ENCODE measurements at places on chromosomes 2 and 18.

GRCh38 chr2:170243118-170243837 is 65.3 kb downstream of the MYO3B start:
- DNase-seq = no peak

- no peak for DNase-seq
These were observed 441.8 kb downstream of the SETBP1 start for GRCh38 chr18:45122506-45122905.

DNA sequence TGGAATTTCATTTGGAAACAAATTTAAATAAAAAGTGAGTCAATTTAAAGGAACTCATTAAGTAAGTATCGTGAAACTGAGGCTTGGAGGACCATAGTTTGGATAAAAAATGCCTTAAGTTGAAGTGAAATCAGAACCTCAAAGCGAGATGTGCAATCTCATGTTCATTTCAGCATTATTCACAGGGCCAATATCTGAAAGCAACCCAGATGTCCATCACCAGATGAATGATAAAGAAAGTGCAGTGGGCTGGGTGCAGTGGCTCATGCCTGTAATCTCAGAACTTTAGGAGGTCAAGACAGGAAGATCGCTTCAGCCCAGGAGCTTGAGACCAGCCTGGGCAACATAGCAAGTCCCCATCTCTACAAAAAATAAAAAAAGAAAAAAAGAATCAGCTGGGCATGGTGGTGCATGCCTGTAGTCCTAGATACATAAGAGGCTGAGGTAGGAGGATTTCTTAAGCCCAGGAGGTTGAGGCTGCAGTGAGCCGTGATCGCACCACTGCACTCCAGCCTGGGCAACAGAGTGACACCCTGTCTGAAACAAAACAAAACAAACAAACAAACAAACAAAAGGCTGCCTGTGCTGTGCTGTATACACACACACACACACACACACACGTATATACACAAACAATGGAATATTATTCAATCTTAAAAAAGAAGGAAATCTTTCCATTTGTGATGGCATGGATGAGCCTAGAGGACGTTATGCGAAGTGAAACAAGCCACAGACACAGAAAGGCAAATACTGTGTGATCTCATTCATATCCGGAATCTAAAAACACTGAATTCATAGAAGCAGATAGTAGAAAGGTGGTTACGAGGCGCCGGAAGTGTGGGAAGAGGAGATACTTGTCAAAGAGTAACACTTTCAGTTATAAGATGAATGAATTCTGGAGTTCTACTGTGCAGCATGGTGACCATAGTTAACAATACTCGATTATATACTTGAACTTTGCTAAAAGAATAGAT is 14.5 kb downstream of the SH3RF3 start:
- no peak for DNase-seq

DNA sequence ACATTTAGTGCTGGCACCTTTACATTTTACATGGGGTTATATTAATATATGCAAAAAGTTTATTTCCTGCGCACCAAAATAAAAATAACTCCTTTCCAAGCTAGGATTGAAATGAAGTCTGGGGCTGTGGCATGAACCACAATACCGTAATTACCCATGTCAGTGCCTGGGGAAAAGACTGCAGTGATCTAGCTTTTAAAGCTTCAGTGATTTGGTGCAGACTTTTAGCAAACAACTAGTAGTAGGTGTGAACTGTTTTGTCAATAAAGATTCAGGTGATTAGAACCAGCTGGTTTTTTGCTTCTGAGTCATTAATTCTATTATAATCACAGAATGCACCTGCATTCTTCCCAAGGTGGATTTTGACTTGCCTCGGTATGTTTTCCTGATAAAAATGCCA is 21.2 kb downstream of the EFEMP1 start:
- no peak for DNase-seq

DNA sequence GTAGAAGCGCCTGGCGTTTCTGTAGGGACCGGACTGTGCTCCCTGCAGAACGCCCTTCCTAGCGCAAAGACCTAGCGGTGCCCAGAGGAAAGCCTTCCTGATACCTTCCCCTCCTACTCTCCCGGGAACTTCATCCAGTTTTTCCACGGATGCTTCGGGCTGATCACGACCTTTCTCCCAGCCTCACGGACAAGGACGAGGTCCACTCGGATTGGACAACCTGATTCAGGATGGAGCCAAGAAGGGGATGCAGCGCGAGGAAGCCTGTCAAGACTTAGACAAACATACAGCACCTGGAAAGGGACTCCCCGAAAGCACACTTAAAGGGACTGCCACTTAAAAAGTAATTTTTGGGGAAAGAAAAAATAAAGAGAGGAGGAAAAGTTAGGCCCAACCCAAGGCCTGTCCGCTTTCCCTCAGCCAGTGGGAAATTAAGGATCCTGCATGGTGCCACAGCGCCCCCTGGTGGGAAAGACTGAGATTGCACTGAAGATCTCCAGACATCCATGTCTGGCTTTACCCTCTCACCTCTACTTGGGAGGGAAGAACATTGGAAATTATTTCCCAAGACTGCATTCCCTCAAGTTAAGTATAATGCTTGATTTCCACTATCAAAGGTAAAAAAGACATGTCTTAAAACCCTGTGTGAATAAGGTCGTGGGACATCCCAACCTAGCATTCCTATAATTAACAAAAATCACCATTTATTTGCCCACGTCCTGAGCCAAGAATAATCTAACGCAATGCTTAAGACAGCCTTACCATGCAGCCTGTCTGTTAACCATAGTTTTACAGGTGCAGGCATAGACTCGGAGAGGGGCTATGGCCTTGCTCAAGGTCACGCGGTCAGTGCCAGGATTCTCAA is 13.4 kb upstream of the COPS8 start:
- DNase-seq = peak; percentile 44

- DNase-seq = no peak
These were observed 33.5 kb downstream of the LGALSL start for GRCh38 chr2:64487256-64488049.

Measured in stromal cell of bone marrow (primary cell).